Astrocyte of the spinal cord (primary cell): ENCODE measurements at places on chromosomes 4 and X.
A peak's percentile ranks its signal among the peaks of the same experiment; 100 is the strongest.

- no peak for DNase-seq
Observed at GRCh38 chr4:22021106-22021505, 72.5 kb upstream of the KCNIP4 start.

- no peak for DNase-seq
Observed at GRCh38 chr4:112823606-112824005, 186.7 kb downstream of the LARP7 start.

DNA sequence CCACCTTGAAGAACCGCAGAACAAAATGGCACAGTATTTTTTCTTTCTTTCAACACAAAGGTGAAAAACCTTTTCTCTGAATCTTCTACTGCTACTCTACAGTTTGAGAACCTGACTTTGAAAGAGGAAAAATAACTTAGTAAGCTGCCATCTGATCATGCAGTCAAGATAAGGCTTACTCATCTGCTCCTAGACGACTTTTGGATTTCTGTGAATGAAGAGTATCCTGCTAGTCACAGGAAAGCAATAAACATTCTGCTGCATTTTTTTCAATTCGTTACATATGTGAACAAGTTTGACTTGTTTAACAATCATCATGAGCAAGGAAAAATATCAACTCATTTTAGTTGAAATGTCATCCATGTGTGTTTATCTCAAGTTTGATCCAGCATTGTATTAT is 25.2 kb downstream of the TIGD2 start:
- DNase-seq: no peak

DNA sequence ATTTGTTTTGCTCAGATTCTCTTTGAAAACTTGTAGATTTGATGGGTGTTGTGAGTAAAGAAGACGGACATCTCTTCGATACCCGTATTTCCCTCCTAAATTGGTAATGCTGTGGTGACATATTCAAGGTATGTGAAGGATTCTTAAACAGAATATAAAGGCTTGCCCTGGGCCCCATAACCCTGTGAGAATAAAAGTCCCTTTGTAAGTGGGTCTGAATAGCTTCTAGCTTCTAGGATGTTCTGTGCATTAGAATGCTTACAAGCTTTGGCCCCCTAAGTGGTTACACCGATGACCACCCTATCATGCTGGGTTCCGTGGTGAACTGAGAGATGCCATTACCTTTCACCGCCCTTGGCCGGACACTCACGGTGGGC is 574 bp upstream of the MOB1B start:
- no peak for DNase-seq

- DNase-seq: no peak
Observed at GRCh38 chr4:5800496-5800895, 89.5 kb downstream of the EVC start.

GRCh38 chrX:34401411-34401810 is 255.7 kb downstream of the TMEM47 start:
- peak; percentile 54 for DNase-seq

DNA sequence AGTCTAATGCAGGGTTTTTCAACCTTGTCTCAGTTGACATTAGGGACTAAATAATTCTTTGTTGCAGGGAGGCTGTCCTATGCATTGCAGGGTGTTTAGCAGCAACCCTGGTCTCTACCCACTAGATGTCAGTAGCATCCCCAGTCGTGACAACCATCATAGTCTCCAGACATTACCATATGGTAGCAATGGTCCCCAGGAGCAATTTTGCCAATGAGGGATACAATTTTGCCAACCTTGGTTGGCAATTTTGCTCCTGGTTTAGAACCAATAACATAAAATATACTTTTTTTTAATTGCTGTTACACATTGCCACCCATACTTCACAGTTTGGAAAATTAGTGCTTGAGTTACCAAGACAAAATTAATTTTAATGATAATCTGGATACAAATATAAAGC is 6.0 kb downstream of the EREG start:
- DNase-seq: peak; percentile 58

DNA sequence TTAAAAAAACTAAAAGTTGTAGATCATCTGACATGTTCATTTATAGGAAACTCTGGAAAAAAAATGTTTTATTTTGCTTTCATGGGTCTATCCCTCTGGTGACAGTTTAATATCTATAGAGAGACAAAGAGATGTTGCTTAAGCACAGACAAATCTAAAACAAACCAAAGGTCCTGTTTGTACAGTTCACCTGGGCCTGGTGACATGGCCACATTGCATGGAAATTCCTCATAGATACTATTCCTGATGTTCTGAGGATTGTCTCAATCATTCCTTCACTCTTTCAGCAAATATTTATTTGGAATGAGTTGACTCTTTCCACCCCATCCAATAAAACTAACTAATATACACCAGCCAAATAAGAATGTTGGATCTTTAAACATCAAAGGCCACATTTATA is 259.1 kb upstream of the NOCT start:
- no peak for DNase-seq

GRCh38 chrX:19446397-19446796 is 68.9 kb downstream of the MAP3K15 start:
- DNase-seq: no peak

- DNase-seq: peak; percentile 43
Observed at GRCh38 chr4:128660361-128661215, 148.9 kb upstream of the JADE1 start.

- DNase-seq: peak; percentile 71
Observed at GRCh38 chr4:147334478-147334877, 146.4 kb upstream of the EDNRA start.

- no peak for DNase-seq
Observed at GRCh38 chr4:174099712-174100111, 183.8 kb downstream of the FBXO8 start.

- DNase-seq: no peak
Observed at GRCh38 chrX:109841257-109841656, 108.2 kb upstream of the ACSL4 start.

GRCh38 chr4:184838249-184839074 is 12.7 kb upstream of the ACSL1 start:
- DNase-seq: no peak

GRCh38 chrX:96979766-96980165 is 96.1 kb downstream of the RPA4 start:
- no peak for DNase-seq

DNA sequence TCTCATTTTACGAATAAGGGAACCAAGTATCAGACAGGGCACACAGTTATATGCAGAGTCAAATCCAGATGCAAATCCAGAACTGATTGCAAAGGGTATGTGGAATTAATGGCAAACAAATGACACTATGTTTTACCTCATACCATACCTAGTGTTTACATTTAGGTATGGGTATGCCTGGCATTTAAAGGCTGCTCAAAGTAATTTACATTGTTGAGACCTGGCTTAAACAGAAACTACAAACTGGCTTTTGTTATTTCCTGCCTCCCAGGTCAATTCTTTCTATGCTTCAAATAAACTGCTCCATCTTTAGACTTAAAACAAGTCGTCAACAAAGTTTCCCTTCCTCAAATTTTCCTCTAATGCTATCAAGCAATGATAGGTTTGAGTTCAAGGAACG is 33.7 kb downstream of the ANKRD17 start:
- no peak for DNase-seq

DNA sequence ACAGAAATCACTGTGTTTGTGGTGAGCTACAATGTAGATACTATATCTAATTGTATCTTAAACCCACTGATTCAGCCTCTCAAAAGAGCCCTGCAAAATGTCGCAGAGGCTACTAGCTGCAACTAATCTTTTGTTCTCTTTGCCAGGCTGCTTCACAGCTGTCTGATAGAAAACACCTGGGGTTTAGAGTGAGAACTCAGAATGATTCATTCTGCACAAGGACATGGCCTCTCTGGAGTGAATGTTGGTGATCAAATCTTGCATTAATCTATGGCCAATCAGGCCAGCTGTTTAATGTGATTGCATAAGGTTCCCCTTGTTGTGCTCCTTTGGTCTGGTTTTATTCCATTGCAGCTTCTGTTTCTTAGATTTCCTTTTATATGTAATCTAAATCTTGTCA is 100.3 kb downstream of the EMCN start:
- DNase-seq: no peak

- no peak for DNase-seq
Observed at GRCh38 chr4:85491527-85491926, 16.6 kb downstream of the ARHGAP24 start.

- DNase-seq: no peak
Observed at GRCh38 chr4:17081179-17081578, 182.7 kb upstream of the LDB2 start.

DNA sequence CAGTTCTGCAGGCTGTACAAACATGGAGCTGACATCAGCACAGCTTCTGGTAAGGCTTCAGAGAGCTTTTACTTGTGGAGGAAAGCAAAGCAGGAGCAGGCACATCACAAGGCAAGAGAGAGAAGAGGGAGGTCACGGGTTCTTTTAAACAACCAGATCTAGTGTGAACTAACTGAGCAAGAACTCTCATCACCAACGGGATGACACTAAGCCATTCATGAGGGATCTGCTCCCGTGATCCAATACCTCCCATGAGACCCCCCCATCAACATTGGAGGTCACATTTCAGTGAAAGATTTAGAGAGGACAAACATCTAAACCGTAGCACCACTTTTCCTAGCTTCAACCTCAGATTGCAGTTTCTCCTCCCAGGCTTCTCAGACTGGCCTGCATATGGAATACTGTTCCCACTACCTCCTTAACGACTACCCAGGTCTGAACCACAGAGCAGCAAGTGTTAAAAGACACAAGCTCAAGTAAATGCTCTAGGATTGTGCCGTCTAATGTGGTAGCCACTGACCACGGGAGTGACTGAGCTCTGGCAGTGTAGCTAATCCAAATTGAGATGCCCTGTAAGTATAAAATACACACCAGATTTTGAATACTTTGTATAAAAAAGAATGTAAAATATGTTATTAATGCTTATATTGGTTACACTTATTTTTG is 192.7 kb downstream of the PTTG2 start:
- DNase-seq: no peak

DNA sequence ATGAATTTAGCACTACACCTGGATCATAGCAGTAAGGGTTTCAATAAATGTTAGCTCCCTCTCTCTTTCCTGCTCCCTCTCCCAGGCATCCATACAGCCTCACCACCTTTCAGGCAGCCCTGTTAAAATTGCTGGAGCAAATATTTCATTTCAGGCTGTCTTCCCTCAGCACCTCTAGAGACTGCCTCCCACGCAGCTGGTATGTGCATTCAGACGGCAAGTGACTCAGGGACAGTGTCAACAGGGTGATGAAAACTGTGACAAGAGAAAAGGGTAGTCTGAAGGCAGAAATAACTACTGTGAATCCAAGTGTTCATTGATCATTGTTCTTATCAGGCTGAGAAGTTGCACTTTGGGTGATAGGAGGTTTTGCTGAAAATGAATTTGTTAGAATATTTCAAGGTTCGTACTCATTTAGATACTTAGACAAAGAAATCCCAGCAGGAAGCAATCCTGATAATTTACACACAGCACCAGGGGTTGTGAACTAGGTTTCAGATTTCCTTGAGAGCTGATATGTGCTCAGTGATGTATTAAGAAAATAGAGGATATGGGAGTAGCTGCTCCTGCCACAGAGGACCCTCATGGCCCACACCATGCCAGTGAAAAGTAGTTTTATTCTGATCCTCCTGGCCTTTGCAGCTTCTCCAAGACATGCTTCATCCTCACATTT is 424.2 kb downstream of the FGF13 start:
- no peak for DNase-seq

- peak; percentile 70 for DNase-seq
Observed at GRCh38 chr4:86497980-86498862, 95.9 kb upstream of the PTPN13 start.

DNA sequence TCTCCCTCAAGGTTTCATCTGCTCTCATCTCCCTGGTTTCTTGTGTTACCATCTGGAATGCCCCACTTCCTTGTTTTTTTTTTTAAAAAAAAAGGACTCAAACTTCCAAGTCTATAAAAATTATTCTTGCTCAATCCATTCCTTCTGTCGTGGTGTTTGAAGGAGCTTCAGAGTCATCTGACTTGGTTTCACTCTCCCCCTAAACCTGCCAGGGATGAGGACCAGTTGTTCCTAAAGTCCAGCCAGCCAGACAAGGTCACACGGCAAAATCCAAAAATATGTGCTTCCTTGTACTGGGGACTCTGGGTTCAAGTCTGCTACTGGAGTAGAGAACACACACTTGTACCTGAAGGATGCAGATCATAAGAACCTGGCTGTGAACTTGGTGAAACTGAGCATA is 84.5 kb upstream of the GPM6B start:
- DNase-seq: no peak

- DNase-seq: peak; percentile 4
Observed at GRCh38 chr4:37243722-37244582, 591 bp upstream of the NWD2 start.

GRCh38 chrX:75655627-75656026 is 129.4 kb downstream of the MAGEE2 start:
- no peak for DNase-seq

DNA sequence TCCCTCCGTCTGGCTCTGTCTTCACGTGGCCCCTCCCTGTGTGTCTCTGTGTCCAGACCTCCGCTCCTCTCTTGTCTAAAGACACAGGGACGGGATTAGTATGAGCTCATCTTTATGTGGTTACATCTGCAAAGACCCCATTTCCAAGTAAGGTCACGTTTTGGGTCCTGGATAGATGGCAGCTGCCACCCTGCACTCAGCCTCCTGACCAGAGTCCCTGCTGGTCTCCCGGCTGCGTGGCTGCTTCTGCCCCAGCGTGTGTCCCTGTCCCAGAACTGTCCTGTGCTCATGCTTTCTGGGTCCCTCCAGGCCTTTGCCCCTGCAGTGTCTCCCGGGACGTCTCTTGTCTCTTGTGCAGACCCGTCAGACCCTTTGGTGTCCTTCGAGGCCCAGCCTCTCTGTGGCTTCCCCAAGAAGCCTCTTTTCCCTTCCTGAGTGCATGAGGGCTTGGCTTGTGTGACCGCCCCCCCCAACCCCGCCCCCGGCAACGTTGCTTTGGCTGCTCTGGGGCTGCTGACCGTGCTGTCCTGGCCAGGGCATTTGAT is 107.3 kb downstream of the PSAPL1 start:
- no peak for DNase-seq

DNA sequence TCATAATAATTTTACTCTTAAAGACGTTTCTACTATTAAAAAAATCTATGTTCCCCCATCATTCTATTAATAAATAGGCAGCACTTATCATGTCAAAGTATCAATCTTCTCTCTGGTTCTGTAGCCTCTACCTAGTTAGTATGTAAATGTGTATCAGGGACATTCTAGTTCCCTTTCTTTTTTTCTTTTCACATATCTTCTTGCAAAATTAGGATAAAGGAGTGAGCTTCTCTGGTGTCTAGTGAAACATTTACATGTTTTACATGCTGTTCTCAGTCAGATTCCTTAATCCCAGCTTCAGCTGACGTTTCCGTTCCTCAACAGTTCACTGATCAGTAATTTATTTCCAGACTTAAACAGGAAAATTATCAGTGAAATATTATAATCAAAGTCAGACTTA is 11.8 kb downstream of the PCDH10 start:
- DNase-seq: no peak

DNA sequence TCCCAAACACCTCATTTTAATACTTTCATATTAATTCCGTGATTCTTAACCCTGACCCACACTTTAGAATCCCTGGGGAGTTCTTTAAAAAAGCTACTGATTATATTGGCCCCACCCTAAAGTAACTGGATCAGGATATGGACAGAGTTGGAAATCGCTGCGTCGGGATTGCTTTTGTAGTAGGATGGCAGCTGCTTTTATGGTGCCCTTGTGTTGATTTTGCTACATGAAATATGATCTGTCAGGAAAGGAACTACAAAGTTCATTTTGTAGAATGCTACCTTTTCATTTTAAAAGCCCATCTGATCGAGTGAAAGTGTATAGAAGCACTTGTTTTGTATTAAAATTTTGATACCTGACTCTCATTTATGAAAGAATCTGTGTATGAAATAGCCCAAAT is 43.6 kb downstream of the TMEM131L start:
- DNase-seq: no peak

- DNase-seq: no peak
Observed at GRCh38 chr4:98287328-98287727, 26.1 kb downstream of the RAP1GDS1 start.
